ENCODE measurements at places on chromosomes 2 and 18. TPM values are rescaled to one million over a fixed set of nuclear protein-coding genes. Genes with fewer than 3 reads are reported as not detected.

SF3B6 gene
- total RNA-seq: 85.4 TPM

DNA sequence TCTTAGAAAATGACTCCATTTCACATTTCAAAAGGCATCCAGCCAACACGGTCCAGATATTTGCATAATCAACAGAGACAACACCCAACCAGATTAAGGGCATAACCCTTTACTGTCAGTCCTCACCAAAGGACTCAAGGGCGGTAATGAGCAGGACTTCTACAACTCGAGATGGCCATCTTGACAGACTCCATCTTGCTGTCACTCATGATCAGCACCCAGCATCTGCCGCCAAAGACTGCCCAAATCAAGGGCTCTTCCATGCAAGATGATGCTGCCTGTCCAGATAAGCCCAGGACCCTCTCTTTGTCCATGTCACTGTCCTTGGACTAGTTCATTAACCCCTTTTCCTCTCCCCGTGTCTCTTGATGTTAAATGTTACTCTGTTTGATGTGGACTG, 77.9 kb downstream of the UXS1 start:
- no peak overlapping the region for H3K4me3 ChIP-seq
- peaks cover 29% of the 10 kb centered on the region for H3K36me3 ChIP-seq
- H3K27me3 ChIP-seq: no peaks in the 10 kb centered on the region
- H3K27ac ChIP-seq: no peak overlapping the region
- peaks cover 15% of the 10 kb centered on the region for H3K4me1 ChIP-seq

DNA sequence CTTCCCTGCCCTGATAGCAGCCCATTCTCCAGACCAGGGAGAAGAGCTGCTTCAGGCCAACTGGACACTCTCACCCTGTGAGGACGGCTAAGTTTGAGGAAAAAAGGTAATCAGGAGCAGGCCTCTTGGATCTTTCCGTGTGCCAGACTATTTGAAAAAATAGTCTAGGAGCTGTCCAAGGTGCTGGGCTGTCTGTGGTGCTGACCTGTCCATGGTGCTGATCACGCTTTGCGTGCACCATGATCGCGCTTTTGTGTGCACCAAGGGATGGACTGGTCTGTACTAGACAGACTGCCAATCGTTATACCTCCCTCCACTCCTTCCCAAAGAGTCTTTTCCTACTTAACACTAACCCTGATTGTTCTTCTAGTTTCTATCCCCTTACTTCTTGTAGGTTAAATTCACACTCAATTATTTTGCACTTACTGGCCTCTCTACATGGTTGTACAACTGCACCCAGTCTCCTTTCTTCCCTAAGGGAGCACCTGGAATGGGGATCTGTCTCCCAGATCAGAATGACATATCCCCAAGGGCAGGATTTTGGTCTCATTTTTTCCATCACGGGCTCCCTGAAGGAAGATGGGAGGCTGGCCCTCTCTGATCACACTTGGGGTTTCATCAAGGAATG, 295.4 kb downstream of the CELF4 start:
- H3K4me1 ChIP-seq: no peaks in the 10 kb centered on the region
- DNase-seq: peak; percentile 49
- H3K4me3 ChIP-seq: no peak overlapping the region
- H3K27me3 ChIP-seq: peaks cover 8% of the 10 kb centered on the region
- peak overlapping the region; percentile 9 for H3K27ac ChIP-seq

DNA sequence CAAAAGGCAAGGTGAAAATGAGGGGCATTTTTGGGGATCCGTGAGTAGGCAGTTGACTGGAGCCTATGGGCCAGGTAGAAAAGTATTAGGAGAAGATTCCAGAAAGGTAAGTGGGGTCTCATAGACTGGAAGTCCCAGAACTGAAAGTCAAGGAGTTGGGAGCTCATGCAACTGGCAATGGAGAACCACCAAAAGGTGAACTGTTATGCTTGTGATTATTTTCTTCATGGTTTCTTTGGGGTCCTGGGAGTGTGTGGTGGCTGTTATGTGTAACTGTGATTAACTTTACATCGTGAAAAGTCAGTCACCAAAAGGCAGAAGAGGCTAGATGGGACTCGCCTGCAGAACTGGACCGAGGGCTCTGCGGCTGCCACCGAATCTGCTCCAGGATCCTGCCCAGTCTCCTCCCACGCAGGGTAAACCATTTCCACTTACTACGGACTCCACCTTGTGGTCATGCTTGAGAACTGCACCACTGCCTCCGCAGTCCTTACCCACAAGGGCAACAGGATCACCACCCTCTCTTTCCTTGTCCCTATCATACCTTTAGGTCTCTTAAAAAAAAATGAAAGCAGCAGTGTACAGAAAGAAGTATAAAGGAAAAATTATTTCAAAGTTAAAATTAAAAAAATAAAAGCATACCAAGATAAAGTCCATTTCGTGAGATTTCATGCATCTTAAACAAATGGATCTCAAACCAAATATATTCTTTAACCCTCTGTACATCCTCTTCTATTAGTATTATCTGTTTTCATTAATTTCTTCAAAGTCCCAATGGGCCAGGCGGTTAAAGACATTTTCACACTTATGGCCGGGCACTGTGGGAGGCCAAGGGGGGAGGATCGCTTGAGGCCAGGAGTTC, 15.6 kb upstream of the CEP68 start:
- no peak overlapping the region for H3K4me3 ChIP-seq
- peak; percentile 87 for DNase-seq
- no peaks in the 10 kb centered on the region for H3K27me3 ChIP-seq
- peaks cover 16% of the 10 kb centered on the region for H3K4me1 ChIP-seq

All from activated CD8-positive, alpha-beta memory T cell treated with anti-CD3 and anti-CD28 coated beads, Interleukin-2, amount 10 ng/mL, durations not matched to agents 7 days and 5 days (primary cell).